ENCODE measurements at places on chromosomes 3 and 15.

DNA sequence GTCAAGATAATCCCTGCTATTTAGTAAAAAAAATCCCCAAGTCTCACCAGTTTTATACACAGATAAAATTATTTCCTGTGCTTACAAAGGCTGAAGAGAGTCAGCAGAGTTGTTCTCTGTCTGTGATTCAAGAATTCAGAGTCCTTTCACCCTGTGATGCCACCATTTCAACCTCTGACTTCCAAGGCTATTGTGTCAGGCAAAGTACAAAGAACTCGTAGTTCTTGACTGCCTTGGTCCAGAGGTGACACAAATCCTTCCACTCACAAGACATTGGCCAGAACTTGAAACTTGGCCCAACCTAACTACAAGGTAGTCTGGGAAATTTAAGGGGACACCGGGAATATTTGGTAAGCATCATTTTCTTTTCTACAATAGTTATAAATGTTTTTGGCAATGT, 34.9 kb upstream of the CMC1 start:
- DNase-seq, result no peak

DNA sequence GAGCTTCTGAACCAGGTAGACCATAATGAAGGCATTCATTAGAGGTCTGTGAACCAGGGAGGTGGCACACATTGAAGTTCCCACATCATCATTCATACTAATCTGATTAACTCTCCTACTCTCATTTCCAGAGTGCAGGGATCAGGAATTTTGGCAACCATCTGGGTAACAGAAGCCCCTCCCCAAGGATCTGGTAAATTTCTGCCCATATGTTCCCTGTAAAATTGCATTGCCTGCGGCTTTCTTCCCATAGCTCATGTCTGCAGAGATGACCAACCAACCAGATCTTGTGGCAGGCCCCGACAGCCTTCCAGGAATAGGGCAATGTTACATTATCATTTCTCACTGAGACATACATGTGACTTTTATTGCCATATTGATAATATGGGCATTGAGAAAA, 111.4 kb upstream of the CHL1 start:
- no peak for DNase-seq

DNA sequence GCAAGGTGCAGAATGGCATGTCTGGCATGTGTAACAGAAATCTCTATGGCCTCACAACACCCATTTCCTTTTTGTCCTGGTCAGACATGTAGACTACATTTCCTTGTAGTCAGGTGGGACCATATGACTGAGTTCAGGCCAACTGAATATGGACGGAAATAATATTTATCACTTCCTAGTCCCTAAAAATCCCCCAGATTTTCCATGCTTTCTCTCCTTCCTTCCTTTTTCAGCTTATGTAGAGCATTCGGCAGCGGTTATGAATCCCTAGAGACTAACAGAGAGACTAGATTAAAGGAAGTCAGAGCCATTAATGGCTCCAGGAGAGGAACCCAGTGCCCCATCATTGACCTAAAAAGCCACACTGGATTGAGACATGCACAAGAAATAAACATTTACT, 35.8 kb downstream of the SLC9A9 start:
- no peak for DNase-seq

DNA sequence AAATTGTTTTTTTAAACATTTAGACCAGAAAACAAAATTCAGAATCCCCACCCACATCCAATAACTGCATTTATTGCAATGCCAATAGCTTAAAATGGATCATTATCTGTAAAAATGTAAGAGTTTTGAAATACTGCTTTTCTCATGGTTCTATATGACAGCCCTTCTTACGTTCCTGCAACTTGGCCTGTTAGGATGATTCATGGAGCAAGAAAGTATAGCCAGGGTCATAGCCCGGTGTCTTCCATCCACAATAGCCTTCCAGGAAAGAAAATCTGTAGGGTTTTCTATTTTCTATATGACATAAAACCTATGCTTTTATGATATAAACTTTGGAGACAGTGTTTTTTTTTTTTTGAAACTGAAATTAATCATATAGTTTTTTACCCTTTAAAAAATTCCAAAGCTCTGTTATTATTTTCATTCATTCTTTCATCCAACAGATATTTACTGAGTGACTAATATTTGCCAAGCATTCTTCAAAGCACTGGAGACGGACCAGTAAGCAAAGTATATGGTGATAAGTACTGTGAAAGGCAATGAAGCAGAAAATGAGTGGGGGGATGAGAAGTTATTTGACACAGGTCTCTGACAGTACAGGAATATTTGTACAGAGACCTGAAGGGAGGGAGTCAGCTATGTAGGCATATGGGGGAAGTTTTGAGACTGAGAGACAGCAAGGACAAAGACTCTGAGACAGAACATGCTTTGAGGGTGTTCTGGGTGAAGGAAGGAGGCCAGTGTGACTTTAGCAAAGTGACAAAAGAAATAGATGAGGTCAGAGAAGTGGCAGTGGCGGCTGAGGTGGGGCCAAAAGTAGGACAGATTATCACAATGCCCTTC, 29.0 kb upstream of the SLC2A2 start:
- DNase-seq, result no peak

DNA sequence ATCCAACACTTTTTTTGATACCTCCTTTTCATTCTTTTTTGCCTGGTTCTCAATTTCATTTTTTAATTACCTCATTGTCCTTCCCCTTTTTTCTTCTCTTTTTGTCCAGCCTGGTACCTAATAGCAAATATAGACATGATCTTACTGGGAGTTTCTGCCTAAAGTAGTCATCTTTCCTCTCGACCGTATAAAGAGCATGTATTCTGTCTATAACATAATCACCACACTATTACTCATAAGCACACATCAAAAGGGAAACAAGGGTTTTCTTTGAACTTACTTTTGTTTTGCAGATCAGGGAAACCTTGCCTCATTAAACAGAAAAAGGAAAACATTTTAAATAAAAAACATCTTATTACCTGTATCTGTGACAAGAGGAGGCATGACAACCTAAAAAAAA, 33.0 kb downstream of the FAM98B start:
- no peak for DNase-seq

DNA sequence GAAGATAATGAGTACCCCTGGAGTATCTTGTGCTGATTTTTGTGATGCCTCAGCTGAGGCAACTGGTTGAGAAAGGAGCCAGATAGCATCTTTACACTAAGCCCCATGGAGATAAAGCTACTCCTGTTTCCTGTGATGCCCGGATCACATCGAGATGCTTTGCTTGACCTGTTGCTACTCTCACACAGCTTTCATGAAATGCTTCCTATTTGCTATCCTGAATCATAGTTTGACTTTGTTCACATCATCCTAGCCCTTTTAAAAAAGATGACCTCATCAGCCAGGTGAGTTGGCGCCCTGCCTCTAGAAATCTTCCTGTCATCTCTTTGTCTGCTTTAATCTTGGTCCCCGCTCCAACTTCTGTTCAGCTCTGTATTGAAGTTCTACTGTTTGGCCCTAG, 409.6 kb upstream of the TBL1XR1 start:
- DNase-seq, result no peak

DNA sequence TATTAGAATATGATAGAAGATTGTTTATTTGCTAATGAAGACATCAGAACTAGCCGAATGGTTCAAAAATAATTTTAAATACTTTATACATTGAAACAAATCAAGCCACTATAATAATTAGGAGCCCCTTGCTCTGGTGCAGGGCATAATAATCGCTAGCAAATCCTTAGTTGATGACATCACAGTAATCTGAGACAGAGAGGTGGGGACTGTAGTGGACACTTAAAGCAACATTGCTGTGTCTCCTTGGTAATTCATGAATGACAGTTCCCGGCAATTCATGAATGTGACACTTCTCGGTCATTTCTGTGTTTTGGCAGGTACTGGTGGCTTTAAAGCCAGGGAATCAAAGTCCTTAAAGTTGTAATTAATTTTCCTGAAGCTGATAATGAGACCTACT, 114.3 kb downstream of the PPM1L start:
- DNase-seq, result no peak

GRCh38 chr15:50906954-50907600, 1.4 kb upstream of the AP4E1 start:
- no peak for DNase-seq

- no peak for DNase-seq
These were observed 235.3 kb downstream of the C3orf38 start for GRCh38 chr3:88385090-88385489.

- no peak for DNase-seq
These were observed 63.1 kb downstream of the C3orf70 start for GRCh38 chr3:185089751-185090150.

- no peak for DNase-seq
These were observed 322.2 kb upstream of the SATB1 start for GRCh38 chr3:18747383-18747782.

GRCh38 chr15:78302579-78303312, 3.3 kb upstream of the SKIC8 start:
- DNase-seq, result no peak

DNA sequence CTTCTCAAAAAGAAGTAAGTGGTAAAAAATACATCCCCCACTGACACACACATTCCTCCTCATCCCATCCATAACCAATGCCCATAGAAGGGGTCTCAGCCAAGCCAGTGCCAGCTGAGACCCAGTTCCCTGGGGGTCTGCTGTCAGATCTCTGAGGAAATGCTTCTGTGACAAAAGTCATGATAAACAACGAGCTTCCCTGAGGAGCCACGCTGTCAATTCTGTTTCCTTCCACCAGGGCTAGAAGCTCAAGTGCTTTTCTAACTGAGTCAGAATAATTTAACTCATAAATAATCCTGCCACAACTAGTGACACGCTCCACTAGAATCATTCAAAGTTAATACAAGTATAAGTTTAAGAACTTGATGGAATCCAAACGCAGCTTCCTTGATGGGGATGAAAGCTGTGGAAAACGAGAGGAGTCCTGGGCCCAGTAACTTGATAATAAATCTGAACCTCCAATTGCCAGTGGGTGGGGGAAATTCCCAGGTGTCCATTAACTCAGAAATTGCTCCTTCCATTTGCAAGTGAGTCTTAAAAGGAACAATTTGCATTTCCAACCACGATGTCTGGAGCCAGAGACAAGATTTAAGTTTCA, 348.7 kb upstream of the LMCD1 start:
- no peak for DNase-seq

- no peak for DNase-seq
These were observed 1.9 kb downstream of the ATP1B3 start for GRCh38 chr3:141878326-141878725.

GRCh38 chr3:98596541-98597500, 3.4 kb upstream of the CPOX start:
- no peak for DNase-seq

GRCh38 chr3:40842714-40843113, 318.0 kb downstream of the ZNF621 start:
- no peak for DNase-seq

DNA sequence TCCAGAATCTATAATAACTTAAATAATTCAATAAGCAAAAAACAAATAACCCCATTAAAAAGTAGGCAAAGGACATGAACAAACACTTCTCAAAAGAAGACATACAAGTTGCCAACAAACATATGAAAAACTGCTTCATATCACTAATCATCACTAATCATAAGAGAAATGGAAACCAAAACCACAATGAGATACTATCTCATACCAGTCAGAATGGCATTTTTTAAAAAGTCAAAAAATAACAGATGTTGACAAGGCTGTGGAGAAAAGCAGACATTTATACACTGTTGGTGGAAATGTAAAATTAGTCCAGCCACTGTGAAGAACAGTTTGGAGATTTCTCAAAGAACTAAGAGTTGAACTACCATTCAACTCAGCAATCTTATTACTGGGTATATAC, 19.5 kb upstream of the ZMAT3 start:
- DNase-seq, result no peak

DNA sequence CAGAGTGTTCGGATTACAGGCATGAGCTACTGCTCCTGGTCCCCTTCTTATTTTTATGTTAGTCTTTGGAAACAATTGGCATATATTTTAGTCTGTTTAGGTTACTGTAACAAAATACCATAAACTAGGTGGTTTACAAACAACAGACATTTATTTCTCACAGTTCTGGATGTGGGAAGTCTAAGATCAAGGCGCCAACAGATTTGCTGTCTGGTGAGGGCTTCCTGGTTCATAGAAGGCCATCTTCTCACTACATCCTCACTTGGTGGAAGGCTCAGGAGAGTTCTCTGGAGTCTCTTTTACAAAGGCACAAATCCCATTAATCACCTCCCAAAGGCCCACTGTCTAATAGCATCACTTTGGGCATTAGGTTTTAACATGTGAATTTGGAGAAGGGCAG, 101.0 kb downstream of the APBA2 start:
- no peak for DNase-seq
